T-helper 1 cell (primary cell): ENCODE measurements at places on chromosomes 2 and 18.

DNA sequence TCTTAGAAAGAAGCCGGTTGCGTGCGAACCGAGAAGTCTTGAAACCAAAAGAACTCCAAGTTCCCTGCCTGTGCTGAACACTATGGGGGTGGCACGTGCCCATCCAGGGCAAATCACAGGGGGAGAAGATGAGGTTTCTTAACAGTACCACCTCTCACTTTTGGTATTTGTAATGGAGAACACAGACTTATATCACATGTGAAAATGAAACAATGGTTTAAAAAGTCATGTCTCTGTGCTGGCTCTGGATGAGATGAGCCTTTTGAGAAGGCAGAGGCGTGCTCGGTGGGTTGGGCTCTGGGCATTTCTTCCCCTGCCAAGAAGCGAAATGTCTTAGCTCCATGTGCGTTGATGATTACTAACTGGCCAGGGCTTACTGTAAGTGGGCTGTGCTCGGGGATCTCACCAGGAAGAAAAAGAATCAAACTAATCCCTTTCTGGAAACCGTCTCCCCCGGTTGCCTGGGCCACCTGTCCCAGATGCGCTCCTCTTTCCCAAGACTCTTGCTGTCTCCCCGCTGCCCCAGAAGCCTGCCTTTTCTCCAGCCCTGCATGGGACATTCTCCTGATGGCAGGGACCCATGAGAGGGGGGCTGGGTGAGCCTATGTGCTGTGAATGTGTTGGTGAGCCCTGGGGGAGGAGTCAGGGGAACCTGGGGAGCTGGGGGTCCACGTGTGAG, 252.9 kb downstream of the PRKCE start:
- no peak for DNase-seq

DNA sequence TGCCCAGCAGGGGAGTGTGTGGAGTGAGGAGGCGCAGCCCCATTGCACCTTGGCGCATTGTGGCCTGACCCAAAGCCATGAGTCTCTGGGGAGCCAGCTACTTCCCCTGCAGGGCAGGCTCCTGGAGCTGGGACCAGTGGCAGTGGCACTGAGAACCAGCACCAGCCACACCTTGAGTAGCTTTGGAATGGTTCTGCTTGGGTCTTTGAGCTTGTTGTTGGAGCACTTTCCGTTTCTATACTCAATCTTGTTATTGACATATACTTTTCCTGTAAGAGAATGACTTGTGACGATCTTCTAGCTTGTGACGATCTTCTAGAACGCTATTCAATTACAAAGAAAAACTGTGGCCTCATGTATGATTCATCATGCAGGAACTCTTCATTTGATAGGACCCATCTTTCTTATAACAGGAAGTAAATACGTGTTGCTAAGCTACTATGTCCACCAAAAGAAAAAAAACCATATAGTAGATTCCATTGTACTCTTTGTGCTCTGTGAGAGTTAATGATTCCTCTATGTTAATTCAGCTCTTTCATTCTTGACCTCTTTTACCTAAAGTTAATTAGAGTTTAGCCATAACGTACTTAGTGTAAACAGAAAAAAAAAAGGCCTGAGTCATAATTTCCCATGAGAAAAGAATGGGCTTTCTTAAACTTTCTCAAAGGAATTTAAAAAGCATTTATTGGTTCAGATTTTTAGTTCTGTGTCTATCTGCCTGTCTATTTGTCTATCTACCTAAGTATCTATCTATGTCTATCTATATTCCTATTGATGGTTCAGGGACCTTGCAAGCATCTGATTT, 113.1 kb downstream of the GATA6 start:
- no peak for DNase-seq

GRCh38 chr2:215601990-215602721, 166.3 kb upstream of the FN1 start:
- no peak for DNase-seq

DNA sequence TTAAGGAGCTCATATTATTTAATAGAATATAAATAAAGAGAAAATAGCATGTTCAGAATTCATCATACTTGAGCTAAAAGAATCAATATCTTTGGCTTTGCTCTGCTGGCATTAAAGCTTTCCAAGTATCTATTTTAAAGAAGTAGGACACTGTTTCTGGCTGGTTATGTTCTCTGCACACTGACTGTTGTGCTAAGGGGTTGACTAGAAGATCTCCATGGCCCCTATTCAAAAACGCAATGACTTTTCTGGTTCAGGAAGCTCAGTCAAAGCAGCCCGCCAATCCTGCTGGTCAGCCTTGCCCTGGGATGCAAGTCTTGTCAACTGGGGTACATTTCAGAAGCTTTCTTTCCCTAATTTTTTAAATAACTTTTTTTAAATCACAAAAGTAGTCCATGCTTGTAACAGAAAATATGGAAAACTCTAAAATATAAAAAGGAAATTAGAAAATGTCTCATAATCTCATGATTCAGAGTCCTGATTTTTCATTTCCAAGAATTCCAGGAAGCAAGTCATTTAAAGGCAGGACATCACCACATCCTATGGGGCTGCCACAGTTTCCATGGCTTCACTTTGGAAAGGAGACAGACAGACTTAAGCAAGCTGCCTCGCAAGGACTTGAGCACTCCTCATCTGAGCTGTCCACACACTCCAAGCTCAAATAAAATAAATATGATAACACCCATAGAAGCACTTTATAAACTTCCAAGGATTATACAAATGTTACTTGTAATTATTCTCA, 195.1 kb downstream of the TXNL1 start:
- no peak for DNase-seq

DNA sequence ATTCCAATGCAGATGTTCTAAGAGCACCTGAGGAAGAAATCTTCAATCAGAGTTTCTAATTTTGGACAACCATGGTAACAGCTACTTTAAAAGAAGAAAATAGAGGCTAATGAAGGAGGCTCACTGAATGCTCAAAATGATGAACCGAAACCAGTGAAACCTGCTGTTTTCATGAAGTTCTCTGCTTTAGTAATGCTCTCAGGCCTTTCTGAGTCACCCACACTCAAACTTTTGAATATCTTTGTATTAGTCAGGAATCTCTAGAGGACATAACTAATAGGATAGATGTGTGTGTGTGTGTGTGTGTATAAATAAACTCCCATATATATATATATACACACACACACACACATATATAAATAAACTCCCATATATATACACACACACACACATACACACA, 76.9 kb upstream of the RIT2 start:
- DNase-seq = no peak

- DNase-seq = no peak
These were observed 332.7 kb downstream of the ZNF521 start for GRCh38 chr18:25019086-25019860.

DNA sequence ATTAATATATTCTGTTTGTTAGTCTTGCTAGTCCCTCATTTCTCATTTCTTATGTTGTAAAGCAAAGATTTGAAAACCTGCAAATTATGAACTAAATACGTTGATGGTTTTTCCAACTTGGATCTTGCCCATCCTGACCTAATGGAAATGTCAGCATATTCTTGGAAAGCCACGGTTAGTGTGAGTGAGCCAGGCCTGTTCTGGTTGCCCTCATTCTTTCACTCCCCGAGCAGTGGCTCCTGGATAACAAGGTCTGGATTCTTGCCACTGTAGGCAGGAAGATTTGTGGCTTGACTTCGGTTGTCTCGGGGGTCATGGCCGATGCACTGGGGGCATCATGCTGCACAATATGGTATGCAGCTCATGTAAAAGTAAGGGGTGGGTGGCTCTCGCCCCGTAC, 359.1 kb downstream of the MEIS1 start:
- no peak for DNase-seq

- no peak for DNase-seq
These were observed 136.0 kb downstream of the PLCL1 start for GRCh38 chr2:197940382-197940781.

DNA sequence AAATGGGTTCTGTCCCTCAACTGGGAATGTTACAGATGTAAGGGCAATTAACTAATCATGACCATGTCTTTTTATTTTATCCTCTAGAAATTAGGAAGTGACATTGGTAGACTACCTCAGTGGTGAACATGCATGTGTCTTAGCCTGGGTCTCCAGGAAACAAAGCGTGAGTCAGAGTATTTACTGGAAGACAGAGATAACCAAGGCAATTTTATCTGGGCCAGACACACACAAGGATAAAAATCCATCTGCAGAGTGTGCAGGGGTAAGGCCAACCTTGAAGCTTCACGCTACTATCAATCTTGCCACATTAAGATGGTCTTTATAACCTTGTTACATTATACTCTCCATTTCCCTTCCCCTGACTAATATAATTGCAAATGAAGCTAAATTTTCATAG, 487.5 kb downstream of the SUCLG1 start:
- DNase-seq = no peak

- DNase-seq = no peak
These were observed 1690.4 kb upstream of the SLC39A10 start for GRCh38 chr2:193966590-193966989.

GRCh38 chr2:86223140-86223926, 24.1 kb downstream of the MRPL35 start:
- no peak for DNase-seq

DNA sequence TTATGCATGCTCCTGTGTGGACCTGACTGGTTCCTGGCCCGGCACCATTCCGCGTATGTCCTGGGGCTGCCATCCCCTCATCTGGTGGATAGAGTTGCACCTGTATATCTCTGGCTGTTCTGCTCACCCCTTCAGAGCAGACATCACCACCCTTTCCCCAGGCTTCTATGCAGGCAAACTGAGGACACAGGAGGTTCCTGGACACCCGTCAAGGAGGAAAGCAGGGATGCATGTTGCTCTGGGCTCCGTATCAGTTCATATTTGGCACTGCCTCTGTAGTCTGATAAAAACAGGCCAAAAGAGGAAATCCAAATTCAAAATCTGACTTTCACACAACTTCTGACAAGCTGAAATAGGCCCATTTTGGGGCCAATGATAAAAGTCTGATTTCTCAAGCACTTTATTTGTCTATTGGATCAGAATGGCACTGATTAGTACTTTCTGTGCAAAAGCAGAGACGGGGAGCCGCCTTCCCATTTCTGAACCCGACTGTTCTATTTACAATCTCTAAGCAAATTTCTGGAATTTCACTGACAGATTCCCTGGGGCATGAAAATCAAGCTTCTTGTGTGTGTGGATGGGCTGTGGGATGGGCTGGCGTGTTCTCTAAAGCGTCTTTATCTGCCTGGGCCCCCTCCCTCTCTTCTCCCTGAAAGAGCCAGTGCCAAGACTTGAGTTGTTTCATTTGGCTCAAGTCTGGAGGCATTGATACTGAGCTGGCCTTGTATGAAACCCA, 96.9 kb downstream of the SETBP1 start:
- DNase-seq = no peak

DNA sequence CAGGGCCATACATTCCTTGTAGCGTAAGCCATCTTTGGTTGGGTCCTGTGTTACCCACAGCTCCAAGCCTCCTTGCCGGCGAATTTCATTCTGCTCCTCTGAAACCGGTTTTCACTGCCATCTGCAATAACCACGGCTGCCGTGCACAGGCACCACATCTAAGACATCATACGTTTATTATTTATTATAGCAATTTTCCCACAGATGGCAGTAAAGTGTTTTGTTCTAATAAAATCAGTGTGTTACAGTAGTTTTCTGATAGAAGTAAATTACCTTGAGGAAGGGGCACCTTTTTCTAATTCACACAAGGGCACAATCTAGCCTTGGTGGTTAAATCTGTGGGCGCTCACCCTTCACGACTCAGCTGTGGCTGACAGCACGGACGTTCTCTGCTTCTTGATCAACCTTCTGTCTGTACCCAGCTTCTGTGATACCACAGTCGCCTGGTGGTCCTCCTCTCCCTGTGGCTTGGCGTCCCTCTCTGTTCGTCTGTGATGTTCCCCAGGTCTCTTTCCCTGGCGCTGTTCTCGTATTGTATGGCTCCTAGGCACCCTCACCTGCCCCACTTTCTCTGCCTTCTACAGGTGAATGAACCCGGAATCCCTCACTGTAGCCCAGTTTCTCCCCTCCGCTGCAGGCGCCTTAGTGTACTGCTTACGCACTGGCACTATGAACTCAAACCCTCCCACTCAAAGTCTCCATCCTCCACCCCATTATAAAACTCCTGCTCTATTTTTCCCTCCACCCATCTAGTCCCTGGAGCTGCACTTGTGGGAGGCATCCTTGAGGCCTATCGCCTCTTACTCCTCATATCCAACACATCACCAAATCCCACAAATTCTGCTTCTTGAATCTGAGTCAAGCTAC, 236.8 kb downstream of the DYSF start:
- DNase-seq = no peak

DNA sequence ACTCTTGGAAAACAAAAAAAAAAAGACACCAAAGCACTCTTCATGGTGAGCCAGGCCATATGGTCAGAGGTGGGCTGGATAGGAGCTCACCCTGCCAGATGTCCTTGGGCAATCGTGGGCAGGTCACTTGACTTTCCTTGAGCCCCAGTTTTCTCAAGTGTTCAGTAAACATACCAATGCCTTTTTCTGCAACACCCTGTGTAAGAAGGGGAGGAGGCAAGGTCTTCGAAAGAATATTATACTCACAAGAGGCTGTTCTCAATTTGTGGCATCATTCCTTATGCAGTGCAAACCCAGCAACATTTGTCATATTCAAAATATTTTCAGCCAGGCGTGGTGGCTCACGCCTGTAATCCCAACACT, 22.9 kb upstream of the TMEM87B start:
- DNase-seq = no peak

DNA sequence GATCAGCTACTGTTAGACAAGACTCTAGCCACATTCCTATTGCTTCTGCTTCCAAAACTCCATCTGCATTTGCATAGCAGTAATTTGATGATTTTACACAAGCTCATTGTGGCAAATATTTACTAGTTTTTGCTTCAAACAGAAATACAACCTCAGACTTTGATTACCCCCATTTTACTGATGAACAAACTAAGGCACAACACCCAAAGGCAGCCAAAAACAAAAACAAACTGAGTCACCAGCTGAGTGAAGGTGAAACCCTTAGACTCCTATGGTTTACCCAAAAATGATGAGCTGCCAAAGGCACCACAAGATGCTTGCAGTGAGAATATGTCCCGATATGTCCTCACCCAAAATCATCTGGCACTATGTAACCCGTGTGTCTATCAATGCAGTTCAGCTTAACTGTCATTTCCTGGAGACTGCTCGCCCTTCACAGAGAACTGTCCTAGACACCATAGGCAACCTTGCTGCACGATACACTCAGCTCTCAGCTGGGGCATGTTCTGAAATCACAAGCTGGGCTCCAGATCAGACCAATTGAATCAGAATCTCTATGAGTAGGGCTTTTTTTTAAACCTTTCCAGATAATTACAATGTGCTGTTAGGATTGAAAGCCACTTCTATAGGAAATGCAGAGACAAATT, 4.1 kb upstream of the EVA1A start:
- DNase-seq = no peak

DNA sequence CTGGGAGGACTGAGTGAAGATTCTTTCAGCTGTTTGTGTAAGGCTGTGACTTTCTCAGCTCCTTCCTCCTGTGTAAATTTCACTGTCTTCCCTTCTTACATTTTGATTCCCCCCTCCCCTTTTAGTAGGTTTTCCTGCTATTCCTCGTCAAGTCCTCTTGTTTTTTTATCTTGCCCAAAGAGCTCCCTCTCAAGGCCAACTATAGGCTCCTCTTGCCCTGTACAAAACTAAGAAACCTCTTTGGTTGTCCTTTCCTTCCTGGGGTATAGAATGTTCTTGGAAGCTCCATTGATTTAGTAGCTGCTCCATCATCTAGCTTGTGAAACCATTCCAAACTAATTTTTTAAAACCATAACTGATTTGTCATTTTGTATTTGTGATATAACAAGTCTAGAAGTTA, 7.3 kb downstream of the CCDC121 start:
- no peak for DNase-seq

GRCh38 chr18:6374340-6374739, 40.4 kb downstream of the L3MBTL4 start:
- no peak for DNase-seq
